Renal pelvis (tissue), 12 donors: ENCODE measurements at places on chromosomes 6 and 20. TPM values are rescaled to one million over a fixed set of nuclear protein-coding genes. Genes with fewer than 3 reads are reported as not detected.

SLC22A3 gene
- polyA plus RNA-seq, result 7.2 TPM

APOBEC2 gene
- polyA plus RNA-seq, result 0.71 TPM

MAPK14 gene
- 56.8 TPM for polyA plus RNA-seq

HCRTR2 gene
- 0.34 TPM for polyA plus RNA-seq

PAX1 gene
- polyA plus RNA-seq, result not detected

SLC26A8 gene
- 0.77 TPM for polyA plus RNA-seq
